CD4-positive, alpha-beta T cell treated with Interferon alpha-2 for 1 hour (primary cell): ENCODE measurements at places on chromosomes 3 and 15.
A peak's percentile ranks its signal among the peaks of the same experiment; 100 is the strongest.

GRCh38 chr15:31567861-31568260 lies 241.2 kb downstream of the KLF13 start:
- no peak for DNase-seq

GRCh38 chr3:190772831-190773230 lies 89.7 kb downstream of the GMNC start:
- no peak for DNase-seq

GRCh38 chr3:112409041-112409440 lies 76.1 kb downstream of the CD200 start:
- no peak for DNase-seq

DNA sequence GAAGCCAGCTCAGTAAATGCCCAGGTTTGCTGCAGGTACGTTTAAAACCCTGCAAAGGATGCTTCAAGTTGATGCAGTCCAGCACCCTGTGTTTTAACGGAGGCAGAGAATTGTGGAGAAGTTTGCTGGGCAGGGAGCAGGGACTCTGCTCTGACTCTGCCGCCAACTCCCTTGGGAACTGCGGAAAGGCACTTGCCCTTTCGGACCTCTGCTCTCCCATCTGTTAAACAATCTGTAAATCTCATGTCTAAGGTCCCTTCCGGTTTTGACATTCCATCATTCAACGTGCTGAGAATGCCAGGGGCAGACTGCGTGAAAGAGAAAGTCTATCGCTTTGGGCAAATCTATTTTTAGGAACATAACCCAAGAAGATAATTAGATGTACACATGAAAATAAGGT lies 184.5 kb downstream of the OPA1 start:
- DNase-seq, result no peak

DNA sequence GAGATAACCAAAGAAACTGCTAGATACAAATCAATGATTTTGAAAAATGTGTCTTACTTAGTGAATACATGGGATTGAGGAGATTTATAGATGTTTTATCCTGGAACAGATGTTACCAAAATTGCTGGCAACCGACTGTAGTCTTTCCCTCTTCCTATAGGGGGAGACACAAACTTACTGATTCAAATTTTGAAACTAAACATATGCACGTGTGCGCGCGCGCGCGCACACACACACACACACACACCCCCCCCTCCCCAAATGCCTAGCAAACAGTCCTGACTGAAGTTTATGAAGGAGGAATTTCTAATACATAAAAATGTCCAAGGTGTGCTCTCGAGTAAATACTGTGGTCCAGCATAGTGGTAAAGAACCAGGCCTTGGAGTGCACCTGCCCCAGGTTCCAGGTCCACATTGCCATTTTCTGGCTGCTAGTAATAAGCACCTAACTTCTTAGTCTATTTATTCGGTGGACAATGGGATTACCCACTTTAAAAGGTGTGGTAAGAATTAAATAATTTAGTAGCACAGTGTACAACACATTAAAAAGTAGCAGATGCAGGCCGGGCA lies 18.5 kb upstream of the C3orf62 start:
- peak; percentile 62 for DNase-seq

GRCh38 chr3:121948641-121949040 lies 54.4 kb downstream of the SLC15A2 start:
- no peak for DNase-seq

GRCh38 chr3:78900426-78900825 lies 867.4 kb downstream of the ROBO1 start:
- no peak for DNase-seq

DNA sequence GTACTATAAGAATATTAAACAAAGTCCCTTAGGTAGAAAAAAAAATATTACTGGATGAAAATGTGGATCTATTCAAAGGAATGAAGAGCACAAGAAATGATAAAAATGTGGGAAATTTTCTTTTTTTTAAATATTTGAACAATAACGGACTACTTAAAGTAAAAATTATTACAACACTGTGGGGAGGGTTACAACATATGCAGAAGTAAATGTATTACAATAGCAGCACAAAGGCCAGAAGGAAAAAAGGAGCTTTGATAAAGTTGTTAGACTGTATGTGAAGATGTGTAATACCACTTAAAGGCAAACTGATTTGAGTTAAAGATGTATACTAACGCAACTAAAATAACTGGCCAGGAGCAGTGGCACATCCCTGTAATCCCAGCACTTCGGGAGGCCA lies 427.1 kb downstream of the SHQ1 start:
- DNase-seq, result no peak

- DNase-seq, result no peak
Measured at GRCh38 chr3:194503081-194503531, 16.3 kb upstream of the ATP13A3 start.

GRCh38 chr15:70466895-70467529 lies 296.3 kb downstream of the UACA start:
- peak; percentile 59 for DNase-seq

DNA sequence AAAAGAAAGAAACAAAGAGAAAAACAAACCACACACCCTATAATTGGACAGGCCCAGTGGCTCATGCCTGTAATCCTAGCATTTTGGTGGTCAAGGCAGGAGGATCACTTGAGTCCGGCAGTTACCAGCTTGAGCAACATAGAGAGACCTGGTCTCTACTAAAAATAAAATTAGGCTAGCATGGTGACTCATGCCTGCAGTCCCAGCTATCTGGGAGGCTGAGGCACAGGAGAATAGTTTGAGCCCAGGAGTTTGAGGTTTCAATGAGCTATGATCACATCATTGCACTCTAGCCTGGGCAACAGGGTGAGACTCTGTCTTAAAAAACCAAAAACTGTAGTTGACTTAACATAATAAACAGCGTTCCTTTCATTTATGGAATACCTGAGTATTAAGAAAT lies 72.3 kb upstream of the ST3GAL6 start:
- DNase-seq, result no peak

- no peak for DNase-seq
Measured at GRCh38 chr3:180322829-180323228, 279.1 kb upstream of the TTC14 start.

DNA sequence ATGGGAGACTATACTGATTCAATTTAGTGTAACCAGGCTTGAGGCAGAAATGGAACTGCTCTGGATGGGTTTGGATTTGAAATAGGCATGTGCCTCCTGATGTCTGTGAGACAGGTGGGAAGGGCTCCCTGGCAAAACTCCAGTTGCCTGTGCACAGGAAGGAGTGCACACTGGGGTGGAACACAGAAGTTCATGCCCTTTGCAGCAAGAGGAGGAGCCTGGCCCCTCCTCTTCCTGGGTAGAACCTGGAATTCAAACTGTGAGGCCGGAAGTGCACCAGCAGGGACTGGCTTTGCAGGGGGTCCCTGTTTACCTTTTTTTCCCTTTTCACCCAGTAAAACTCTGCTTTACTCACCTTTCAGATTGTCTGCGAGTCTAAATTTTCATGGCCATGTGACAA lies 99.9 kb downstream of the GMPS start:
- no peak for DNase-seq

DNA sequence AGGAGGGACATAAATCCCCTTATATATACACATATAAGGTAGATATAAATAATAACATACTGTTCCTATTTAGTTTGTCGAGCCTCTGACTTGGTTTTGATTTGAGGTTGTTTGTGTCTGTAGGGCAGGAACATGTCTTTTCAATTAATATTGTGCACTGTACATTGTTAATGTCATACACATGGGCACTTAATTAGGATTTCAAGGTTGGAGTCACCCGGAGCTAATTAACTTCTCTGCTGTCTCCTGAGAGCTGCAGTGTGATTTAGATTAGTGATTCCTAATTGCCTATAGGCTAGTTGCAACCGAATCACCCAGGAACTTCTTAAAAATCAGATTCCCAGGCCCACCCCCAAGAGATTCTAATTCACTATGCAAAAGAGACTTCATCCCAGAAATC lies 50.4 kb upstream of the FILIP1L start:
- DNase-seq, result no peak

DNA sequence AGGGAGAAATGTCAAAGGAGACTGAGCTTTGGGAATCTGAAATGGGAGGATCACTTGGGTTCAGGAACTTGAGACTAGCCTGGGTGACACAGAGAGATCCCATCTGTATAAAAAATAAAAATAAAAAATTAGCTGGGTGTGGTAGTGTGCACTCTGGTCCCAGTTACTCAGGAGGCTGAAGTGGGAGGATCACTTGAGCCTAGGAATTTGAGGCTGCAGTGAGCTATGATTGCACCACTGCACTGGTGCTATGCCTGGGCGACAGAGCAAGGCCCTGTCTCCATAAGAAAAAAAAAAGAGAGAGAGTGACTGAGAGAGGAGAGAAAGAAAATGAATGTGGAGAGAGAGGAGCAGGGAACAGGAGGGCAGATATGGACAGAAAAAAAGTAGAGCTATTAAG lies 72.8 kb downstream of the SENP2 start:
- no peak for DNase-seq

GRCh38 chr15:99365242-99365641 lies 114.0 kb downstream of the LRRC28 start:
- DNase-seq, result no peak

DNA sequence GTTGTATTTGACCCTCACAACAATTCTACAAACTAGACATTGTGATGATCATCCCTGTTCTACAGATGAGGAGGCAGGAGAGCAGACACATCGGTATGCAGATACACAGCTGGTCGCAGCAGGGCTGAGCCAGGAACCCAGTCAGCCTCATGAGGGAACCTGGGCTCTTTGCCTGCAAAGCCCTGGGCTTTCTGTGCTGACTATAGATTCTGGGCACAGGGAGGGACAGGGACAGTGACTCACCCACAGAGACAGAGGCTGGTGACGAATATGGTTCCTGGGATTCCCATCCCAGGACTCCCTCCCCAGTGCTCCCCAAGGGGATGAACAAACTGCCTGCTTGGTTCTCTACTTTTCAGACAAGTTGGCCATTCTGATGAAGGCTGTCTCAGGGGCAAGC lies 3.8 kb upstream of the CAMP start:
- DNase-seq, result no peak

GRCh38 chr15:95930659-95931375 lies 399.7 kb upstream of the NR2F2 start:
- DNase-seq, result no peak

DNA sequence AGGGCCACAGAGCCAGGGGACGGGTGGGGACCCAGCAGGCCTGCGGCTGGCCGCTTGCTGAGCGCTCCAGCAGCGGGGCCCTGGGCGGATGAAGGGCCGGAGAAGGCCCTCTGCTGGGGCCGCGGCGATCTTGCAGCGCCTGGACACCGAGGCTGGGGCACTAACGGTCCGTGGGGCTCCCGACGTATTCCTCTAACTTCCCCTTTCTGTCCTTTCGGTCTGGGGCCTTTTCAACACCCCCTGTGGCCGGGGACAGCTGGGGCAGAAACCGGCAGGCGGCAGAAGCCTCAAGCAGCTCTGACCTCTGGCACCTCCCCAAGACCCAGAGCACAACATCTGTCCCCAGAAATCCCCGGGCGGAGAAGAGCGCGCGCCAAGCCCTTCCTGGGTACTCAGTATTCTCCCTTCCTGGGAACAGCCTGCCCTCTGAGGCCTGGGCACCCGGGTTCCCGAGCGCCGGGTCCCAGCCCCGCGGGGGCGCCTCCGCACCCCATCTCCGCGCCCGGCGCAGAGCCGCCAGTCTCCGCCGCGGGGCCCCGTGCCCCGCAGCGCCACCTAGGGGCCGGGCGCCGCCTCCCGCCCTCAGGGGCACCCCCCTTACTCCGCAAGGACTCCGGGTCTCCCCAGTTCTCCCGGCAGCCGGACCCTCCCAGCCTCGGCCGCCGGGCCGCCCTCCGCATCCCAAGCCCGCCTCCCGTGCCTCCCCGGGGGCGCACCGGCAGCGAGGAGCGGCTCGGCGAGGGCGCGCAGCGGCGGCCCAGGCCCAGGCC lies 582 bp upstream of the SLCO3A1 start:
- DNase-seq, result peak; percentile 80

- no peak for DNase-seq
Measured at GRCh38 chr3:45244356-45244755, 18.3 kb upstream of the TMEM158 start.

DNA sequence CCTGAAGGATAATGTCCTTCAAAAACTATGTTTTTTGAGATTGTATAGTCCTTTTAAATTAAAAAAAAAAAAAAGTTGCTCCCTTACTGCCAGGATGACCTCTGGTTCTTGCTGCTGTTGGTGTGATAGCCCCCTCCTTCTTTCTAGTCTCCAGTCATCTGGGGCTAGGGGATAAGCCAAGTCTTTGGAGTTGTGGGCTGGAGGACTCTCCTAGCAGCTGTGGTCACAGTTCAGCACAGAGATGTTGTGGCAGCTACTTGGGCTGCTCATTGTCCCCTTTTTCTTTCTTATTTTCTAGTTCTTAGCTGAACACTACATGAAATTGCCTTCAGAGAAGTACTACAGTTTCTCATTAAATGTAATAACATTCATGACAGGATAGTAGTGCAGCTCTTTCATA lies 39.2 kb upstream of the APH1B start:
- no peak for DNase-seq

DNA sequence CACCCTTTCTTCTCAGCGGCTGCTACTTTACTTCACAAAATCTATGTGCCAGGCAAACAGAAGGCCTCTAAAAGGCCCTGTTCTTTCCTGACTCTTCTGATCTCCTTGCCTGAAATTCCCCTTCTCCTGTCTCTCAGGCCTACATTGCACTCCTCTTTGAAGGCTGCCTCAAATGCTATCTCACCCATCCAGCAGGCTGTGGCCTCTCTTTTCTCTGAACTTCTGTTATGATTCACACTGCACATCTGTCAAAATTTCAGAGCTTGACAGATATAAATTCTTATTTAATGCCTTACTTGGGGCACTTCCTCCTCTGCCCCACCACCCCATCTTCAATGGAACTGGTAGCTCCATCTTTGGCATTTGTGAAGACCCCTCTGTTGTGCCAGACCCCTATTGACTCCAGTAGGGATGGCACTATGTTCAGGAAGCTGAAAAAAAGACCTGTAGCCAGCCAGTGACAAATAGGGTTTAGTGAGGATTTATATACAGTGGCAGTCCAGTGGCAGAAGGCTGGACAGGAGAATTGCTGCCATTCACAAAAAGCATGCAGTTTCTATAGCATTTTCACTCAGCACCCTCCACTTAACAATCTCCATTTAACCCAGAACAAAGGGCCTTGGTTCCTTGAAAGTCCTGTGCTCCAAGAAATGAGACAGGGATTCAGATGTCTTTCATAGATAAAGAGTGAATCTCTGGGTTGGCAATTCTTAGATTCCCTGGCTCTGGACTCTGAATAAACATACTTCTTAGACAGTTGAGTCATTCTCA lies 415.8 kb upstream of the GRM7 start:
- DNase-seq, result no peak

DNA sequence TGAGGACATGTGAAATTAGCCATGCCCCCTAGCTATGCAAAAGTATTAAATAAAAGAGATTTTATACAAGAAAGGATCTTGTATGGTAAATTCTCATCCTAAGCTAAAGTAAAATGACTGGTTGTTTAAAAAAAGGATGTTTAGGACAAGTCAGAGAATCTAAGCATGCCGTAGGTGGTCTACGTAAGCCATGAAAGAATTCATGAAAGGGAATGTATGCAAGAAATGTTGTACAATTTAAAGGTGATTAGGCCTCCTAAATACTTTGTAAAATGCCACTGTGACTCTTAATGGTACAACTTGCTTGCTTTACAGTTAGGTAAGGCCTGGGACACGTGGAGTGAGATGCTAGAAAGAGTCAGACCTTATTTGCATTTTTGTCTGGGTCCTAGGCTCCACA lies 209.0 kb downstream of the EFHB start:
- DNase-seq, result no peak
